Activated CD4-positive, alpha-beta memory T cell treated with anti-CD3 and anti-CD28 coated beads for 36 hours (primary cell): ENCODE measurements at places on chromosomes 5 and 9. TPM values are rescaled to one million over a fixed set of nuclear protein-coding genes. Genes with fewer than 3 reads are reported as not detected.

C9orf152 gene
- total RNA-seq = not detected

GRM6 gene
- total RNA-seq = not detected

DNA sequence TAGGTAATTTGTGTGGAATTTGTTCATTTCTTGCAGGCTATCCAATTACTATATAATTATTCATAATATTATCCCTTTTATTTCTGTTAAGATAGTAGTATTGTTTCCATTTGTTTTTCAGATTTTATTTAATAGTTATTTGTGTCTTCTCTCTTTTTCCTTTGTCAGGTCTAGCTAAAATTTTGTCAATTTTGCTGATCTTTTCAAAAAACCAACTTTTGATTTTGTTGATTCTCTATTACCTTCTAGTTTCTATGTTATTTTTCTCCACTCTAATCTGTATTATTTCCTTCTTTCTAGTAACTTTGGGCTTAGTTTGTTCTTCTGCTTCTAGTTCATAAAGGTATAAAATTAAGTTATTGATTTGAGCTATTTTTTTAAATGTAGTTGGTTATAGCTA lies 76.3 kb downstream of the OSTF1 start:
- no peaks in the 10 kb centered on the region for H3K27me3 ChIP-seq
- H3K36me3 ChIP-seq = peaks cover 51% of the 10 kb centered on the region
- peaks cover 18% of the 10 kb centered on the region for H3K4me1 ChIP-seq
- H3K4me3 ChIP-seq = no peak overlapping the region

GRCh38 chr5:120396186-120396585 lies 67.9 kb upstream of the PRR16 start:
- no peaks in the 10 kb centered on the region for H3K4me1 ChIP-seq
- H3K27me3 ChIP-seq = no peaks in the 10 kb centered on the region
- no peak overlapping the region for H3K27ac ChIP-seq
- no peaks in the 10 kb centered on the region for H3K36me3 ChIP-seq
- DNase-seq = no peak

DNA sequence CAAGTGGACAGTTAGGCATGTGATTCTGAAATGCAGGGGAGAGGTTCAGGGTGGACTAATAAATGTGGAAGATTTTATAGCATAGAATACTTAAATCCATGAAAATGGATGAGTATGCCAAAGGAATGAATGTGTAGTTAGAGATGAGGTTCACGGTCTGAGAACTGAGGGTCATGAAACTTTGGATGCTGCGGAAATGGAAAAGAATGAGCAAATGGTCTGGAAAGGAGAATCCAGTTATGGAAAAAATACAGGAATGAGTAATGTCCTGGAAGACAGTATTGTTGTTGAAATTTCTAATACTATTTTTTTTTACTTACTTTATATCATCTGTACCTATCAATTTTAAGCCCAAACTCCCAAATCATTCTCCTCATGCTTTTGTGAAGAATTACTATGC lies 2369.4 kb downstream of the MAT2B start:
- H3K27ac ChIP-seq = no peak overlapping the region
- H3K27me3 ChIP-seq = no peaks in the 10 kb centered on the region
